Peyer's patch (tissue), 4 donors: ENCODE measurements at places on chromosomes 13 and 19. TPM values are rescaled to one million over a fixed set of nuclear protein-coding genes. Genes with fewer than 3 reads are reported as not detected.
A peak's percentile ranks its signal among the peaks of the same experiment; 100 is the strongest.

SHC2 gene
- total RNA-seq = 13.6 TPM

DNA sequence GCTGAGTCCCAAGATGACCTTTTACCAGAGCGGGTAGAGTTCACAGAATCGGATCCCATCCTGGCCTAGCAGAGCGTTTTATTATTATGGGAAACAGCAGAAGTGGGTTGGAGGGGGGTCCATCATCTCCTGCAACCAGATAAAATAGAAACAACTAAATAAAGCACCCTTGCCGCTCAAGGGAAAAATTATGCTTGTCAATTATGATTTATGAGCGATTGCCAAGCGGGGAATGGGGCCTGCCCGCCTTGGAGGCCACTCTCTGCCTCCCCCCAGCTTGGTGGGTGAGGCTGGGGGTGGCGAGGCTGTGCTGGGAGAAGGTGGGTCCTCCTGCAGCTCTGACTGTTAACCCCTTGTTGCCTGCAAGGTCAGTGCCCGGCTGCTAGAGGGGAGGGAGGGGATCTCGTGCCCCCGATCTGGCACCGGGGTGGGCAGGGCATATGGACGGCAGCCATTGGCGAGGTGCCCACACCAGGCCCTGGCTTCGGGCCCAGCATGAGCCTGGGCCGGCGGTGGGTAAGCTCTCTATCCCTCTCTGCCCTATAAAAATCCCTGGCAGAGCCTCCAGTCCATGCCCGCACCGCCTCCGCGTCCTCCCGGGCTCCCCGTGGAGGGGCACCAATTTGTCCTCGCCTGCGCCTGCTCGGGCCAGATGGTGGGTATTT is 129.1 kb downstream of the URI1 start:
- peak; percentile 40 for DNase-seq
- no peaks in the 10 kb centered on the region for H3K4me1 ChIP-seq
- no peak overlapping the region for H3K27ac ChIP-seq
- no peak overlapping the region for H3K4me3 ChIP-seq
- H3K36me3 ChIP-seq = no peaks in the 10 kb centered on the region

DNA sequence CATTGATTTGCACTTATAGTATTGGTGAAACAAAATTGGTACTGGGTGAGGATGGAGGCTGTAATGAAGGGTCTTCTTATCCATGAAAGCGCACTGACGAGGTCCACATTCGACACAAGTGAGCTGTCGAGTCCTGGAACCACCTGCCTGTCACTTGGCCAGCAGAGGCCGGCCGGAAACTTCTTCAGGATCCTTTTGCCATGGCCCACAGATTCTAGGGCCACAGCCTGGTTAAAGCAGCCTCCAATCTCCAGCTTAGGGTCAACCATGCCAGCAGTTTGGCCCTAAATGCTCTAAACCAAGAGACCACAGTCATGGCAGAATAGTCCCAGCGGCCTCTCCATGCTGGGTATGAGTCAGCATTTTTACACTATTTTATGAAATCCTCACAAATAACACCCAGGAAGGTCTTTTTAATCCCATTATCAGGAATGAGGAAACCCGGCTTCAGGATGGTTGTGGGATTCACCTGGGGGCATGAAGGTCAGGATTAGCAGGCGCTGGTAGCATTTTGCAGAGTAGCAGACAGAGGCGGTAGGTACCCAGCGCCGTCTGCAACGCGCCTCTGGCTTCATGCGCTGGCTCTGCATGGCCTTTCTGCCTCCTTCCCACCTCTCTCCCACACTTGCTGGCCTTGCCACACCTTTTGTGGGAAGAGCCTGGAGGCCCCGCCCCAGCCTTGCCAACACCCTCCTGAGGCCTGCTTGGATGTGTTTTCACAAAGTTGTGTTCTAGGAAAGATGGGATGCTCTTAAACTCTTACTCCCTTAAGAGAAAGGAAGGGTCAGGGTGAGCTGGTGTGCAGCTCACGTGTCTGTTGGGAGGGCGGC is 15.2 kb downstream of the GAS6 start:
- H3K36me3 ChIP-seq = peaks cover 24% of the 10 kb centered on the region

DNA sequence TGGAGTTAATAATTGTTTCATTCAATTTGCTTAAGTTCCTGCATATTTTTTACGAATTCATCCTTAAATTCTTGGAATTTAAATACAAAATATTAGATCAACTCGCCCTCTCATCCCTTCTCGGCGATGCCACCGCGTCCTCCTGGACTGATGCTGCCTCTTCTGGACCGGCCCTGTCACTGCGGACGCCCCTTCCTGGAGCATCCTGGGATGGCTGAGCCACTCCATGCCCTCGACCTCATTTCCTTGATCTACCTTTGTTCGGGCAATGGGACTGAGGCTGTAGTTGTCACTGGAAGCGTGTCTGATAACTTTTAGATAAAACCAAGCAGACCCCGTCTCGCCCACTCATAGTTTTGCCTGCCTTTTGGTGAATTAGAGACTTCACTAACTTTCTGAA is 283.7 kb downstream of the TEX29 start:
- no peak overlapping the region for H3K4me3 ChIP-seq
- H3K27ac ChIP-seq = no peak overlapping the region
- no peaks in the 10 kb centered on the region for H3K27me3 ChIP-seq
- H3K4me1 ChIP-seq = no peaks in the 10 kb centered on the region

DNA sequence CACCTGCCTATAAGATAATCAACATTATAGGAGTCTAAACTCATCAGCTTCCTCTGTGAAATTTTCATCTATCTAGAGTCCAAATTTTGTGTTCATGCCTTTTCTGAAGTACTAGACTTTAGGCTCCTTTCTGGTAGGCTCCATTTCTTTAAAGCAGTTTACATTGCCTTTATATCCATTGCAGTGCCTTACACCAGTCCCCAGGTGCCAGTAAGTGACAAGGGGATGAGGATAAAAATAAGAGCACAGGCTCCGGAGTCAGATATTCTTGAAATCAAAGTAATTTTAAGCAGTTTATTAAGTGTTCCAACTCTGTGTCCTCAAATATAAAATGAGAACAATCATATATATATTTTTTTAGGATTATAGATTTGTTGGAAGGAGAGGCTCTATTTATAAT is 10.6 kb upstream of the CYSLTR2 start:
- no peaks in the 10 kb centered on the region for H3K36me3 ChIP-seq
- no peaks in the 10 kb centered on the region for H3K27me3 ChIP-seq
- no peak overlapping the region for H3K4me3 ChIP-seq

DNA sequence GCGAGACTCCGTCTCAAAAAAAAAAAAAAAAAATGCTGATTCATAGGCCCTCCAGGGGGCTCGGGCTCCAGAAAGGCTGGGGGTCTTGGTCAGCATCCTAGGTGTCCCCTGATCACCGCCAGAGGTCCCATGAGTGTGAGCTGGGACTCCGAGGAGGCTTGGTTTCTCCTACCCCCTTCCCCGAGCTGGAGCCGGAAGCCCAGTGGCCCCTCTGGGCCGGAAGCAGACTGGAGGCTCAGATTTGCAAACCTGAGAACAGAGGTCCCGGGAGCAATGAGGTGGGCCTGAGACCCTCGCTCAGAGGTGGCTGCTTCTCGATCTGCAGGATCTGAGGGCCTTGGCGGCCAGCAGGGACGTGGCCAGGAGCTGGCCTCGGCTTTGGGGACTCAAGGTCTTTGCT is 41.5 kb downstream of the EFNA2 start:
- H3K36me3 ChIP-seq = no peaks in the 10 kb centered on the region
- no peak for DNase-seq
- H3K27me3 ChIP-seq = no peaks in the 10 kb centered on the region
- H3K4me3 ChIP-seq = no peak overlapping the region
- H3K27ac ChIP-seq = no peak overlapping the region

DNA sequence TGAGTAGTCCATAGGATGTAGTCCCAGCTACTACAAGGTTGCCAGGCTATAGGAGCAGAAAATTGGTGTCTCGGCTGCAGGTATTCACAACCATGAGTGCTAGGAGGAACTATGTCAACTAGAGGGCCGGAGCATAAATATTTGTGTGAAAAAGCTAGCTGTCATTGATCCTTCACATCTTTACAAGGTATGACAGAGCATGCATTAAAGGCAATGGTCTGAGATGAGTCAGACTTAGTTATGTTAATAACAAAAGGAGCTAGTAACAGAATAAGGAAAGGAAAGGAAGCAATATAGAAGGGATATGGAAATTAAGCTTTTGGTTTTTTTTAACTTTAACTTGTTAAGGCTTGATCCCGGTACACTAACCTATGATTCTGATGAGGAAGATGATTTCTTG is 40.9 kb upstream of the PSG9 start:
- H3K27me3 ChIP-seq = no peaks in the 10 kb centered on the region
- H3K4me1 ChIP-seq = no peaks in the 10 kb centered on the region
- DNase-seq = no peak
- no peaks in the 10 kb centered on the region for H3K36me3 ChIP-seq

DNA sequence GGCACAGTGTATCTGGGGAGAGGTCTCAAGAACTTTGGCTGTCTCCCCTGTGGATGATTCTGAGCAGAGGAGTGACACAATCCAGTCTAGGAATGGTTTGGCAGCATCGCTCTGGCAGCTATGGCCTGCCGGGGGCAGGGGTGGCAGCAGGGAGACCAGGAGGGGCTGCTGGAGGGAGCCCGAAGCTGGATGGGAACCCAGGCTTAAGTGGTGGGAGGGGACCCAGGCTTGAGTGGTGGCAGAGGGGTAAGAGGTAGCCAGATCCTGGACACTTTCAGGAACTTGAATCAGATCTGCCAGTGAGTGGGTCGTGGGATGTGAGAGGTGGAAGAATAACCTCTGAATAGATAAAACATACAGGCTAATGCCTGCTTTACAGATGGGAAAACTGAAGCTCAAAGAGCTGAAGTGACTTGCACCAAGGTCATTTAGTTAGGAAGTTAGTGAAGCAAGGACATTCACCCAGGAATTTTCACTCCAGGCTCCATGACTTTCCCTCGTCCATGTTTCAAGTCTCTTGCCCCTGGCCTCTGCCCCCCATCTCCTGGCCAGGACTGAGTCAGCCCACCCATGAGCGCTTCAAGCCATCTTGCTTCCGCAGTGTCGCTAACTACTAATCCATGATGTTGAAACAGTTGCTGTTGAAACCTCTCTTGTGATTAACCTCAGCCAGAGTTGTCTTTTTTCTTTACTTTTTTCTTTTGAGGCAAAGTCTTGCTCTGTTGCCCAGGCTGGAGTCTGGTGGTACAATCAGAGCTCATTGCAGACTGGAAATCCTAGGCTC is 29.9 kb upstream of the C1QTNF9 start:
- DNase-seq = no peak
- H3K27me3 ChIP-seq = no peaks in the 10 kb centered on the region
- no peaks in the 10 kb centered on the region for H3K4me1 ChIP-seq
- no peak overlapping the region for H3K27ac ChIP-seq
